ENCODE measurements at places on chromosomes 1 and 21.
A peak's percentile ranks its signal among the peaks of the same experiment; 100 is the strongest.

DNA sequence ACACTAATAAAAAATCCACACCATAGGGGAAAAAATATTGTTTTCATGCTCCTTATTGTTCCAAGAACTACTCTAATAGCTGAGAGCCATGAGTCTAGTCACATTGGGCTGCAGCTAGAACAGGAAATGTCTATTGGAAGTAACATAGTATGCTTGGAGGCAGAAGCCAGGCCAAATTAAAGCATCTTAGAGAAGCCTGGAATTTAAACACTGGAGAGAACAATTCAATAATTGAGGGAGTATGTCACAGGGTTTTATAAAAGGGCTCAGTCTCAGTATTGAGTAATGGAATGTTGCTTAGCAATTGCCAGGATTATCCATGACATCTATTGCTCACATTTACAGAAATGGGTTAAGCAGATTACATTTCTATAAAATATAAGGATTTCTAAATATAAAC, 471.3 kb downstream of the LMO4 start:
- no peak for DNase-seq

GRCh38 chr1:156823210-156823790, 6.7 kb upstream of the SH2D2A start:
- no peak for DNase-seq

DNA sequence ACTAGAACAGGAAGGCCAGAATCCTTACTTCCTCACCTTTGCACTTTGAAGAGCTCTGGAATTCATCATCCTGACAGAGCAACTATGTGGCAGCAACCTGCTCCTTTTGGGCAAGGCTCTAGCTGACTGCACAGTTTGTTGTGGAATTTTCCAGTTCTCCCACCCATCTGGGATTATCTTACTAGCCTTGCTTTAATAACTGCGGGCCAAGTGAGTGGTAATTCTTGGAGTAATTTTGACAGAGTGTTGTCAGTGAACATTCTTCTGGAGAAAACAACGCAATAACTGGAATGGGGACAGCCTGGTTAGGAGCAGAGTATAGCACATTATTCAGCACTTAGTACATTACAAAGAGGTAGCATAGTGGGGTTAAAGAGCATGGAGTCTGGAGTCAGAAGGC, 75.3 kb downstream of the NTMT2 start:
- DNase-seq, result no peak

DNA sequence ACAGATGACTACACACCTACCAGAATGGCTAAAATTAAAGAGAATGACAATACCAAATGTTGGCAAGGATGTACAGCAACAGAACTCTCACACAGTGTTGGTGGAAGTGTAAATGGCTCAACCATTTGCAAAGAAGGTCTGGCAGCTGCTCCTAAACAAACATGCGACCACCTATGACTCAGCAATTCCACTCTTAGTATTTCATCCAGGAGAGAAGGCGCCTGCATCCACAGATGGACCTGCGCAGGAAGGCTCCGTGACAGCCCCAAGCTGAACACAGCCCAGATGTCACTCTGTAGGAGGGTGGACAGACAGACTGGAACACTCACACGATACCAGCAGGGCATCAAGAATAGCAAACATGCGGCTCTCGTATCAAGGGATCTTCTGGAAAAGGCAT, 6.7 kb downstream of the PTTG1IP start:
- DNase-seq, result no peak

DNA sequence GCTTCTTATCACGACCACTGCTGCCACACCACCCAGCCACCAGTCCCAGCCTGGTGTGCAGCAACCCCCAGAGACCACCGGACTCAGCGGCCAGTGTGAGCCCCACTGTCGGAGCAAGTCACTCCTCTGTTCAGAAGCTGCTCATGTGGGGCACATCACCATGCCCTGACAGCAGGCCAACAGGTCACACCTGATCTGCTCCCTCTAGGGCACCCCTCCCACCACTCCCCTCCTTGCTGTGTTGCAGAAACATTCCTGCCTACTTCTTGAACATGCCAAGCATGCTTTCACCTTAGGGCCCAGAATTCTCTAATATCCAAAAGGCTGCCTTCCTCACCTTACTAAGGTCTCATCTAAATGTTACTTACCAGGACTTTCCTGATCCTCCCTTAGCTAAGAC, 146.5 kb downstream of the SLC45A1 start:
- DNase-seq, result no peak

DNA sequence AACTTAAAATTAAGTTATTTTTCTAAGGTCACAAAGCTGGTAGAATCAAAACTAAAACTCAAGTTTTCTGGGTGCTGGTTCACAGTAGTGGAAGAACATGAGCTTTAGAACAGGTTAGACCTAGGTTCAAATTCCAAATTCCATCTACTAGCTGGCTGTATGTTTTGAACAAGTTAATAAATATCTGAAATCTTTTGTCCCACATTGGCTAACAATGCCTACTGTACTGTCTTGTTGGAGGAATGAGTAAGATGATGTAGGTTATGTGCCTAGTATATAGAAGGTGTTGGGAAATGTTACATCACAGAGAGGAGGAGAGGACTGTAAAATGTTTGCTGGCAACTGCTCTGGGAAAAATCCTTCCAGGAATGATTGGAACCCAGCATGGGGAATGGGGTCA, 14.0 kb upstream of the CD247 start:
- no peak for DNase-seq

GRCh38 chr1:172185211-172185610, 235.3 kb upstream of the C1orf105 start:
- no peak for DNase-seq

DNA sequence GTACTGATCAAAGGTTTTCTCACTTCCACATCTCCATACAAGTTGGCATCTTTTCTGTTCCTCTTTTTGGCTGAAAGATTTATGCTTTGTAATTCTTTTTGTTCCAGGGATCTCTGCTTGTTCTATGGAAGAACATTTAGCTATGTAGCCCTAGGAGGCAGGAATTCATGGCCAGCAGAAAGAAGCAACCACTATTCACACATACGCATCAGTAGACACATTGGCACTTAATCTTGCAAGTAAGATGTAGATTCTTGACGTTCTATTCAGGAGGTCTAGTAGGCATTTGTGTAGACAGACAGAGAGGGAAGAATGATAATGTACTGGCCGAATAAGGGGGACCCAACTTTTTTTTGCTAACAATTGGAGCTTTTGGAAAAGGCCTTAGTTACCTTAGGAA, 336.0 kb downstream of the NUF2 start:
- DNase-seq, result no peak

DNA sequence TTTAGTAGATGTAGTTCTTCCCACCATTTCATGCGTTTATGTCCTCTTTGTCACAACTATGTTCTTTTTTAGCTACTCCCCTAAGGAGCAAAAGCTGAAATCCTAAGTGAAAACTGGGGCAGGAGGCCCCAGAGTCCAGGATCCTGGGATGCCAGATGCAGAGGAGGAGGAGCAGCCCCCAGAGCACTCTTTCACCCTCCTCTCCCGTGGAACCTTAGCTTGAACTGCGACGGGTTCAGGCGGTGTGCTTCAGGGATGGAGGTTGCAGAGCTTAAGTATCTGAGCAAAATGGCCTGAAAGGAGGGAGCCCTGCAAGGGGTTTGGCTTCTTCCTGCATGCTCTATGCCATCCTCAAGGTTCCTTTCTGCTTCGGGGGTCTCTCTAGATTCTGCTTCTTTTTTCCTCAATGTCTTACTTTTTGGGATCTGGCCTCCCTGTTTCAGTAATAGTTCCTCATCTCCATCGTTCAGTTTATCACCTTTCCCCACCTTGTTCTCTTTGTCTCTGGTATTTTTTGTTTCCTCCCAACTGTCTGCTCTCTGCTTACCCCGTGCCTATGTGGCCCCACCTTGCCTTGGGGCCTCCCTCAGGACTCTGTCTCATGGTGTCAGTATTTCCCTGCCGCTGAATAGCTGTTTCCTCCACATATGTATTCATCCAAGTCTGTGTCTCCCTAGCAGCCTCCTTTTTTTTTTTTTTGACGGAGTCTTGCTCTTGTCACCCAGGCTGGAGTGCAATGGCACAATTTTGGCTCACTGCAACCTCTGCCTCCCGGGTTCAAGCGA, 2.7 kb upstream of the NHLH1 start:
- DNase-seq, result no peak

DNA sequence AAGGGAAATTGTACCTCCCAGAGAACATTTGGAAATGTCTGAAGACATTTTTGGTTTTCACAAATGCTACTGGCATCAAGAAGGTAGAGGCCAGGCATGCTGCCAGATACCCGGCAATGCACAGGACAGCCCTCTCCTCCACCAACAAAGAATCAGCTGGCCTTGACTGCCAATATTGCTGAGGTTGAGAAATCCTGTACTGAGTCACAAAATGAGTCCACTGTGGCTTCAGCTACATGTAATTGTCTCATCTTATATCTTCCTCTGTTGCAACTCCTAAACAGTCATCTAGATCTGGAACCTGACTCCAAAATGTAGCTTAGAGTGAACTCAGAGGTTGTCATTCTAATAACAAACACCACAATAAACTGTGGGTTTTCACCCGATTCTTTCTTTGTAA, 327.5 kb upstream of the POGK start:
- DNase-seq, result no peak

- no peak for DNase-seq
These were observed 118.9 kb upstream of the COL6A1 start for GRCh38 chr21:45862543-45863207.

- no peak for DNase-seq
These were observed 22.2 kb upstream of the KCNJ15 start for GRCh38 chr21:38234395-38235142.

DNA sequence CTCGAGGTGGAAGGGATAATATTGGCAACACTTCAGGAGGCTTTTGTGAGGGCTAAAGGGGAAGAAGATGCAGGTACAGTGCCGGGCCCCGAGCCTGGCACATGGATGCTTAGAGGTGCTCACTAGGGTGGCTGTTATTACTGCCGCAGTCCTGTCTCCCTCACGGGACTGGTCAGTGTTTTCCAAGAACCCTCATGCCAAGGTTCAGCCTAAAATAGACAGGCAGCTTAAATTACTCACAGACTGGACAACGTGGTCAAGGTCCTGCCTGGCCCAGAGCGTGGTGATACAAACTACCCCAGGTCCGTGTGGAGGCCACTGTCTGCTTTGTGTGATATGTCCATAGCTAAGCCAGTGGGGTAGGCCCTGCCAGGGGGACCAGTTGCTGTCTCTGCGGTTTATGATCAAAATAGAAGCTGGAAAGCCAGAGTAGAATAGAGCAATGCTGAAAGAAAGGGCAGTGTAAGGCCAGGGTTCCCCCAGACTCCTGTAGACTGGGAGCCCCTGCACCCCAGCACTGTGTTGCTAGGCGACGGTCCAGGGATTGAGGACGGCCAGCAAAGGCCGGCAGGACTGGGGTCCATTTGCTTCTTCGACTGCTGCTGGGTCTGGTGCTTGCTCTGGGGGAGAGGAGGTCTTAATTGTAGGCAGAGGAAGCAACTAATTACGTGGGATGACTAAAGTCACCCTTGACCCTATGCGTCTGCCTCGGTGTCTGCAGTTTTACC, 36.1 kb downstream of the ELAPOR1 start:
- no peak for DNase-seq

DNA sequence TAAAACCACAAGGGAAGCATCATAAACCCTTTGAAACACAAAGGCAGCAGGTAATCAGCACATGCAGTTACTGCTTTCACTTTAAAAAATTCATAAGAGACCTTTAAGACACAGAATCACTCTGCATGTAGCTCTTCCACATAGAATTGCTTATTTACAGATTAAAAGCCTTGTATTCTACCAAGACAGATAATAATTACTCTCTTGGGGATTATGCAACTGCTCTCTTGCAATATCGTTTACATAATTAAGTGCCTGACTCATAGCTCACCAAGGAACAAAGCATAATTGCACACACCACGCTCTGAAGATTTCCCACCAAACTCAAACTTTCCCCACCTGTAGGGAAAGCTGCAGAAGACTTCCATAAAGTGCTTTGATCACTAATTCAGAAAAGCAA, 87.9 kb downstream of the VAV3 start:
- no peak for DNase-seq

DNA sequence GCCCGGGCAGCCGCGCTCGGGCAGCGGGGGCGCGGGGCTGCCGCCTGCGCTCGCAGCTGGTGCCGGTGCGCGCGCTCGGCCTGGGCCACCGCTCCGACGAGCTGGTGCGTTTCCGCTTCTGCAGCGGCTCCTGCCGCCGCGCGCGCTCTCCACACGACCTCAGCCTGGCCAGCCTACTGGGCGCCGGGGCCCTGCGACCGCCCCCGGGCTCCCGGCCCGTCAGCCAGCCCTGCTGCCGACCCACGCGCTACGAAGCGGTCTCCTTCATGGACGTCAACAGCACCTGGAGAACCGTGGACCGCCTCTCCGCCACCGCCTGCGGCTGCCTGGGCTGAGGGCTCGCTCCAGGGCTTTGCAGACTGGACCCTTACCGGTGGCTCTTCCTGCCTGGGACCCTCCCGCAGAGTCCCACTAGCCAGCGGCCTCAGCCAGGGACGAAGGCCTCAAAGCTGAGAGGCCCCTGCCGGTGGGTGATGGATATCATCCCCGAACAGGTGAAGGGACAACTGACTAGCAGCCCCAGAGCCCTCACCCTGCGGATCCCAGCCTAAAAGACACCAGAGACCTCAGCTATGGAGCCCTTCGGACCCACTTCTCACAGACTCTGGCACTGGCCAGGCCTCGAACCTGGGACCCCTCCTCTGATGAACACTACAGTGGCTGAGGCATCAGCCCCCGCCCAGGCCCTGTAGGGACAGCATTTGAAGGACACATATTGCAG, 3.0 kb downstream of the ARTN start:
- peak; percentile 17 for DNase-seq

DNA sequence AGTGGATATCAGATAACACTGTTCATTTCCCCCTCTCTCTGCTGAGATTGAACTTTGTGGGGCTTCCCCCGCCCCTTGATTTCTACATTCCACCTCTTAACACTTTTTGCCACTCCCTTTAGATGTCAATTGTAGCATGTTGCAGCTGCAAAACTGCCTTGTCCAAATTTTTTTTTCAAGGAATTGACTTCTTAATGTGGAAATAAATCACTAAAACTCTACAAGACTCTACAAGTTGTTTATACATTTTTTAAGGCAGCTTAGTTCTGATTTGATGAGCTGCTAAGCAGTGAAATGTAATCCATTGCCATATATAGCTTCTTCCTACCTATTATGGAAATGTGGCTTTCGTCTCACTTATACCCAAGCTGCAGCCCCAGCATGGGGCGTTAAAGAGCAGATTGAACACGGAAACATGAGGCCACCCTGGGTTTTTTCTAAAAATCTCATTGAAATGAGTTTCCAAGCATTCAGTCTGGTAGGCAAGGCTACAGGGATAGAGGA, 132.2 kb downstream of the SYT2 start:
- DNase-seq, result no peak

GRCh38 chr21:28822486-28823335, 170.0 kb downstream of the LTN1 start:
- DNase-seq, result no peak

DNA sequence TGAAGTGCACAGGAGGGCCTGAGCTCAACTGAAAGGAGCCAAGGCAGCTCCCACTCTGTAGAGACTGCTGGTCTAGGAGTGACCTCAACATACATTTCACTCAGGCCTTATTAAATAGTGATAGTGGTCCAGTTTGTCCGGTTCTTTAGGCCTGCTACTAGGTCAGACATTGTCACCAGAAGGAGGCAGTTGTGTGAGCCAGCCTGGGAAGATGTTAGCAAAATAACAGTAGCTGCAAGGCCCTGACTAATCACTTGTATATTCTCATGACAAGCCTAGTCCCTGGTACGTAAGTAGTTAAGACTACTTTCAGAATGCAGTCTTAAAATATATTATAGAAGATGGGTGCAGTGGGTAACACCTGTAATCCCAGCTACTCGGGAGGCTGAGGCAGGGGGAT, 264.0 kb upstream of the CAMK1G start:
- DNase-seq, result no peak

Measured in stimulated activated naive CD8-positive, alpha-beta T cell treated with anti-CD3 and anti-CD28 coated beads, Interleukin-15, amount 100 ng/mL, for 72 hours (primary cell).